ENCODE measurements at places on chromosomes 2 and 18.

GRCh38 chr2:189086250-189086649 is 93.3 kb downstream of the COL5A2 start:
- DNase-seq = no peak

DNA sequence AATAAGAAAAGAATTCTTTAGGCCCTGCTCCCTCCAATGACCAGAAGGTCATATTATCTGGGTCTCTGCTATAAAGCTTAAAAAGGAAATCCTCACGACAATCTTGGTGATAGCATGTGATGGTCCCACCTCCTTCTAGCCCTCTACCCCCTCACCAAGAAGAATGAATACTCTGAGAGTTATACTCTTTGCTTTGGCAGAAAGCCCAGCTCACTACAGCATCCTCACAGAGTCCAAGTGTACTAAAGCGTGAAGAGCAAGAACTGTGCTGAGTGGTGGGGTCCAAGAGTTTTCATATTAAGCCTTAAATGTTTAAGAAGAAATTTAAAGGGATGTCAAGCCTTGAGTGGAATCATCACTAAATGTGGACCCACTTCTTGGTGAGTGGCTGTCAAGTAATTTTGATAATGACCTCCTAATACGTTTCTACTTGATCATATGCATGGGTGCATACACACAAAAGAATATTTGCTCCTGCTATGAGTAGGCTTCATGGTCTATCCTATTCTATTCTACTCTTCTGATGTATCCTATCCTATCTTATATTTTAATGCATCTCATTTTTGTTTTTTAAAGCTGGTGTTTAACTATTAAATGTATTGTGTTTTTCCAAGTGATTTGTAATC is 16.5 kb upstream of the SERPINB7 start:
- DNase-seq = no peak

GRCh38 chr2:176317199-176317598 is 48.0 kb downstream of the MTX2 start:
- no peak for DNase-seq

DNA sequence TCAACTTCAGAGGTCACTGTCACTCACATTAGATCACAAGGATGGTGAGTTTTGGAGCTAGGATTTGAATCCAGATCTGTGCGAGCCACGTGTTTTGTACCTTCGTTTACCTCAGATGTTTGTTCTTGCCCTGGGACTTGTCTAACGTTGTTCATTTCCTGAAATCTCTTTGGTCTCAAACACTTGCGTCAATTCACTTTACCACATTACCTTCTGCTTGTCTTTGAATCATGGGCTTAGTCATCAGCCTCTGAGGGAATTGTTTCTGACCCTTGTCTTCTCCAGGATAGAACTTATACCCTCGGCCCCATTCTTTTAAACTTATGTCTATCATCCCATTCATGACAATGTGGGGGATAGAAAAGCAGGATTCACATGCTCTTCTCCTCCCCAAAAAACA is 282.7 kb downstream of the DCDC2C start:
- DNase-seq = no peak

DNA sequence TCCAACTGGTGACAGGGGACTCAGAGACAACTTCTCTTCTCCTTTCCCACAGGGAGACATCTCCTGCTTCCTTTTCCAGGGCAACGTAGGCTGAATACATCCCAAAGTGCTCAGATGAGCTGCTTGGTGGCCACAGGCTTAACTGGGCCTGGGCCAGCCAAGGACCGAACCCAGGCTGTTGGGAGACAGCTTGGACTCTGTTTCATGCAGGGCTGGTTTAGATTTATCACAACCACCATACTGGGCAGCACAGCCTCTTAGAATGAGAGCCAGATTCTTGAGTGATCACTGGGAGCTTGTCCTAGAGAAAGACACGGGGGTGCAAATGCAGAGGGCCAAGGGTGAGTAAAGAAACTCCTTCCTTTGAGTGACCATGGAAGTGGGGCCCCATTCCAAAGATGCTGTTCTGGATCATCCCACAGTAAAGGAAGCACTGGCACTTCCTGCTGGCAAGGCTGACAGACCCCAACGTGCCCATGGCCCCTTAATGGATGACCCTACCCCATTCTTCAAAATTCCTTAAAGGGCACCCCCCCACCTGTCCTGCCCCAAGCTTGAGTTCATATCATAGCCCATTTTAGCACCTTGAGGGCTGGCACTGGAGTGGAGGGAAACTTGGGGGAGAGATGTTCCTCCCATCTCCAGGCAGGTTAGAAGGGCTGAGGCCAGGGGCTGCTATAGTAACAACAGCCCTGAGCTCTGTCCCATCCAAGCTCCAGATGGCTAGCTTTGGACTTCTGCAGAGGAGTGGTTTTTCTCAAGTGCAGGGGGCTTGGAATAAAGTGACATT is 84.1 kb downstream of the CAPN13 start:
- DNase-seq = no peak

DNA sequence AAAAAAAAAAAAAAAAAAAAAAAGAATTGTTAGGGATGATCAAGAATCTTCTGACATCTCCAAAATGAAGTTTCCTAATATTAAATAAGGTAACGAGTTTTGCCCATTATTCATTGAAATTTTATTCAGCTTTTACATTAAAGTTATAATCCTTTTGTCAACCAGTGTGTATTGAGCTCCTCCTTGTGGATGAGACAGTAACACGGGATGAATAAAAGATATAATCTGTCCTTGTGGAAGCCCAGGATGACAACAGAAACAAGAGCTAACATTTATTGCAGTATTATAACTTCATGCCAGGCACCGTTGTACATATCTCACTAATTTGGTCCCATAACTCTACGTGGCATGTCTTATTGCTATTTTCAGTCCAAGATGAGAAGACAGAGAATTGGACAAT is 33.4 kb upstream of the SERPINB7 start:
- DNase-seq = no peak

DNA sequence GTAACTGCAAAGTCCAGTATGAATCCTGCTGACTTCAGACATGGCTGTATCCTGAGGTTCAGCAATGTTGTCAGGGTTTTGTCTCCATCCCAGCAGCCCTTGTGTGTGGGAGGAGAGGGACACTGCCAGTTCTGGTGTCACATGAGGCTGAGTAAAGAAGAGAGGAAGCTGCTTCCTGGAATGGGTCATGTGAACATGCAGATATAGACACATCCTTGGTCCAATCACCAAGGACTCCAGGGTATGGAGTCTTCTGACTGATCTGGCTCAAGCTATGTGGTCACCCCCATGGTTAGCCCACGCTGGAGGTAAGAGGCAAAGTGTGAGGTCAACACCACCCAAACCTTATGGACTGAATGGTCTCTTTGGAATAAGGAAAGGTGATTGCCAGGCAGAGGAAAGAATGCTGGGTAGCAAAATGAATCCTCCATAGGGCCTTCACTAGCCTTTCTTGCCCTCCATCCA is 134.4 kb upstream of the SLC1A4 start:
- no peak for DNase-seq

DNA sequence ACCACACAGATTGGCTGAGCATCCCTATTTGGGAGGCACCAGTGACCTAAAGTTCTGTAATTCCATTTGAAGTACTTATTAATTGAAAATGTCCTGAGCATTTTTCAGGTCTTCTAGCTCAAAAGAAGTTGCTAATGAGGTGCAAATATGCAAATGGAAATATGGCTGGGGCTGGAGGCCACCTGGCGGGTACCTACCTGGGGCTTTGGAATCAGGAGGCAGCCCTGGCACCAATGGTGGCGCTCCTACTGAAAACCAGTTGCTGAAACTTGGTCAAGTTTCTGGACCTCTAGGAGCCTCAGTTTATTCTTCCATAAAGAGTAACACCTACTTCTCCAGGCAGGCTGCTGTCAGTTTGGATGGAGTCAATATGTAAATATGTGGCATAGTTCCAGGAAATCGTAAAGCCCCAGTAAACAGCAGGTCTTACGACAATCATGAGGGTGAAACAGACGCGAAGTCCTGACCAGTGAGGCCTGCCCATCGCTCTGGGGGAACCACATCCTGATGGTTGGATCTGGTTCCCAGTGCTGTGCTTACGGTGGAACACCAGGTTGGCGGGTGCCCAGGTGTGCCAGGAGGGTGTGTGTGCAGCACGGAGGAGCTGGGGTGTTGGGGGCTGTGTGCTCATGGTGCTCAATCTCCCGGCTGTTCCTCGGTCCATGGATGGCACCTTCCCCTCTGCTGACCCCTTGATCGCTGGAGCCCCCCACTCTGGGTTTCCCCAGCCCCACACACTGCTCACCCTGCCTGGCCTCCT is 186.1 kb downstream of the TWIST2 start:
- DNase-seq = no peak

- DNase-seq = no peak
Observed at GRCh38 chr2:160125828-160126227, 63.4 kb upstream of the PLA2R1 start.

DNA sequence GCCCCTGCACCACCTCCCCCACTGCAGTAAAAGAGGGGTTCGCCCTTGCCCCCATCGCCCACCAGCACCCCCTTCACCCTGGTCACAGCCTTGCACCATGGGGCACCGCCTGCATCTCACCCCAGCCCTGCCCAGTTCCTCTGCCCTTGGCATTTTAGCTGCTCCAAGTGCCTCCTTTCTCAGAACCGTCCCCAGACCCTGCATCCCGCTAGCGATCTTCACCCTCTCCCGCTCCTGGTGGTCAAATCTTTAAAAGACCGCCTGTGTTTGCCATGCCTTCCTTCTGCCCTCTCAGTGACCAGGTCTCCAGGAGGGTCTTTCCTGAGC is 114.7 kb upstream of the OTOS start:
- no peak for DNase-seq

DNA sequence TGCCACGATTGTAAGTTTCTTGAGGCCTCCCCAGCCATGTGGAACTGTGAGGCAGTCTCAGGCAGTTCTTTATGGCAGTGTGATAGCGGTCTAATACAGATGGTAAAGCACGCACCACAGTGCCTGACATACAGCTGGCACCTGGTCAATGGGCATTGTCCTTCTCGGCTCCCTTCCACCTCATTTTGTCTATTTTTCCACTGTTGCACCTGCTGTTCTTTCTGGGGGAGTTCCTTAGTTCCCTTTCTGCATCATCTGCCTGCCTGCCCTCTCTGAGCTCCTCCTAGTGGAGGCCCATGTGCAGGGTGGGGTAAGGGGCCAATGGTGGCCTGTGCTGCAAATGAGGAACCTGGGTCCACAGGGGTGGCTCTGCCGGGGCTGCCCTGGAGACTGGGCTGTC is 157.6 kb downstream of the LPIN1 start:
- DNase-seq = no peak

DNA sequence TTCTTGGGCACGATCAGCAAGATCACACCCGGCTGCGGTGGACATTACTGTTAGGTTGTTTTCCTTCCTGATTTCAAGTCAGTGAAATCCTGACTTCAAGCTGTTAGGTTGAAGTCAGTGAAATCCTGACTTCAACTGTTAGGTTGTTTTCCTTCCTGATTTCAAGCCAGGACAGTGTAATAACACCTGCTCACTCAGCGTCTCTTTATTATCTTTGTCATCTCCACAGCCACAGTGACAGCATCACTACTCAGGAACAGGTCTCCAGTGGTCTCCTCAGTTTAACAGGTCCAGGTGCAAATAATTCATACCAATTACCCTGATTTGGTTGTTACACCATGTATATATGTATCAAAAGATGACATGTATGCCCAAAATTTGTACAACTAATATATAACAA is 208.1 kb upstream of the REG3G start:
- DNase-seq = no peak

DNA sequence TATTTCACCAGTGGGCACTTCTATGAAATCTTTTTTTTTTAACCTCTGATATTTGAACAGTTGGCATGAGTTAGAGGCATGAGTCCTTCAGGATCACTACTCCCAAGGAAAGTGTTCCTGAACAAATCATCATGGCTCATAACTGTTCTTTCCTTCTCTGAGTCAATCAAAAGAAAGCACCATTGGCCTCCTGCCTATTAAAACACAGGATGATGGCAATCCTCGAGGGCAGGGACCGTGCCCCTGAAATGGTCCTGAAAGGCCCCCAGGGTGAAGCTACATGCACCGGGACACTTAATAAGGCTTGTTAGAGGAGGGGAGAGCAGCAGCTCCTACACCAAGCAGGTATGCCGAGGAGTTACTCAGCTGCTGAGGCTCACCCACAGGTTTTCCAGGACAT is 43.5 kb downstream of the SLC14A2 start:
- no peak for DNase-seq

Data from cortex of kidney (tissue), 1 donor.